CD4-positive, alpha-beta memory T cell (primary cell): ENCODE measurements at places on chromosomes 5 and 9.
A peak's percentile ranks its signal among the peaks of the same experiment; 100 is the strongest.

DNA sequence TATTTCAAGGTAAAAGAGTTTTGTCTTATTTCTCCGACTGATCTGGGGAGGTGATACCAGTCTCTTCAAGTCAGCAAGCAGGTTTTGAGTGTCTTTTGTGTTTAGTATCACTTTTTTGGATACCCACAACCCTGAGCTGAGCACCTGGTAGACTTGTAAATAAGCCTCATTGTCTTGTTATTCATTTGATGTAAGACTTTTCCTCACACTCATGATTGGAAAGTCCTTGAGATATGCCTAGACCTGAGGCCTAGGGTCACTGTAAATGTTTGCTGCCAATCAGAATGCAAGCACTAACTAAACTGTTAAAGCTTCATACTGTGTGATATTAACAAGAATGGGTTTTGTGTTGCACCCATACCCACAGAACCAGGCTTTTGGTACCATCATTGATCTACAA is 100.7 kb upstream of the CKMT2 start:
- DNase-seq, result no peak

- no peak for DNase-seq
Measured at GRCh38 chr5:36462295-36463021, 143.9 kb upstream of the SLC1A3 start.

- DNase-seq, result no peak
Measured at GRCh38 chr5:41266377-41266776, 53.0 kb upstream of the C6 start.

DNA sequence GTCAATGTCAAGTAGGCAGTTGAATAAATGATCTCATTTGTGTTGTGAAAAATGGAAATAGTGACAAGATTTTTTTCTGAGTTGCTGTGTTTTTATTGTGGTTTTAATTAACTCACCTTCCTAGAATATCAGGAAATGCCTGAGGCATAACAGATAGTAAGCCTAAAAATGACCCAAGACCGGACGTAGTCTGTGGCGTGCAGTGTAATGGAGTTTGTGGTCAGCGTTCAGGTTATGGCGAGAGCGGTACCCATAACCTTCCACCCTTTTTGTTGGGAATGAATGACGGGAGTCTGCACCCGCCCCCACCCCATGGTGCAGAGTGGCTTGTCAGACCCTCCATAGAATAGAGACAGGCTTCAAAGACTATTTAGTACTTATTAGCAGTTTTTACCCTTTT is 119.3 kb downstream of the GALNT10 start:
- DNase-seq, result no peak

GRCh38 chr9:4792054-4792571 is 631 bp upstream of the RCL1 start:
- no peak for DNase-seq

DNA sequence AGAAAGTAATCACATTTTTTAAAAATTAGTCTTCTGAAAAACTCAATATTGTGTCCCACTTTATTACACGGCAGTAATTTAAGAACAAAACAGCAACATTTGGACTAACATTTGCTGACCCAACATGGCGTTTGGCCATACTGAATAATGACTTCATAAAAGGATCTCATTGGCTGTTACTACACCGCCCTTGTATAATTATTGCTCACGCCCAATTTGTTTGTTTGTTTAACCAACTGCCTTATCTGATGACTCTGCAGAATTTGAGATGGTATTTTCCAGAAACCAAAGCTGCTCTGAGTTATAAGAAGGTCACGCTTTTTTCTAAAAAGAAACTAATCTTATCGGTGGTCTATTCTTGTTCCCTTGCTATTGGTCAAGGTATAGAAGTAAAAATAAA is 200.2 kb upstream of the TARS1 start:
- DNase-seq, result no peak

DNA sequence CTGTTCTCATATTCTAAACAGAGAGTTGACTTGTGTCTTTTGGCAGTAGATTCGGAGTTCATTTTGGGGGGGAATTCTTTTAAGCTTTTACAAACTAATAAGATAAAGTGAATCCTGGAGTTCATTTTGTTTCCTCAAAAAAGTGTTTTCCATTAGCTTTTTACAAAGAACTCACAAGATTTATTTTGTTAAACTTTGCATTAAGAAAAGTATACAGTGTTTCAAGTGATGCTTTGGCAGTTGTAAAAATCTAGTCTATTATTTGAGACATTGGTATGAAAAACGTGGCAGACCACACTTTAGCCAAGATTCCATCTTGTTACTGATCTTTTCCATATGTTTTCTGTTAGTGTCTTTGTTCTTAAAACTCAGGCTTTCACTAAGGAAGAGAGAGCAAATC is 1.2 kb upstream of the OMD start:
- no peak for DNase-seq

DNA sequence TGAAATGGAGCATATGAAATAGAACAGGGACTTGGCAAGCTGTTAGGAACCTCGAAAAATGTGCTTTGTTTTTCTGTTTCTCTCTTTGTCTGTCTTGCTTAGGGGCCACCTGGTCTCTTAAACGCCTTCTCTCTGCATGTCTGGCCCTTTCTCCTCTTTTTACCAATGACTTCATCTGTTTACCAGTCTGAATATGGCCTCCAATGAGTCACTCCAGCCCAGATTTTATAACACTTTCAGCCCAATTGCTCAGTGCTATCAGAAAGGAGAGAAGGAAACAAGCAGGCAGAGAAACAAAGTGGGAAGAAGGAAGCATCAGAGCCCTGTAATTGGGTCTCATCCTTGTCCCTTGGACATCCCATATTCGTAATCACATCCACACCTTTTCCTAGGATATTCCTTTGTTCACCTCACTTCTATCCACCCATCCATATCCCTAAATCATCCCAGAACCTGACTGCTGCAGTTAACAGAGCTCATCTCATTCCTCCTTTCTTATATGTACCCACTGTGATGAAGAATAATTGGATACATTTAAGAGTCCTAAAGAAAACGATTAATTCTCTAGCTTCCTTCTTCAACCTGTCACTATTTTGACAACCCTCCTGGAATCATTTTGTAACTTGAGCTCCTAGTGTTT is 151.8 kb upstream of the GPR151 start:
- no peak for DNase-seq

DNA sequence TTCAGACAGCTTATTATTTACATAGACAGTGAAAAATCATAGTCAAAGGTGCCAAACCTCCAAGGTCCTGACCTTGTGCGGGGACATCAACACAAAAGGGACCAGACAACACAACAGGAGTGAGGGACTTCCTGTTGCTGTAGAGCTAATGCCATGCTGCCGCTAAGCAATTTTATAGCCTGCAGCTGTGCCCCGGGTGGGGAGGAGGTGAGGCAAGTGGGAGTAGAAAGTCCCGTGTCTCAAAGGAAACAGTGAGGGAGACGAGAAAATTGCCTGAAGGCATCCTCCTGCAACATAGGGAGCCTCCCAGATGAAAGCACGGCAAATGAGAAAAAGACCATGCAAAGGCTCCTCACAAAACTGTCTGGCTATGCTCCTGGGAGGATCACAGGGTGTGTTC is 58.8 kb downstream of the CAAP1 start:
- no peak for DNase-seq

GRCh38 chr9:89489548-89490530 is 8.1 kb downstream of the SEMA4D start:
- peak; percentile 79 for DNase-seq

DNA sequence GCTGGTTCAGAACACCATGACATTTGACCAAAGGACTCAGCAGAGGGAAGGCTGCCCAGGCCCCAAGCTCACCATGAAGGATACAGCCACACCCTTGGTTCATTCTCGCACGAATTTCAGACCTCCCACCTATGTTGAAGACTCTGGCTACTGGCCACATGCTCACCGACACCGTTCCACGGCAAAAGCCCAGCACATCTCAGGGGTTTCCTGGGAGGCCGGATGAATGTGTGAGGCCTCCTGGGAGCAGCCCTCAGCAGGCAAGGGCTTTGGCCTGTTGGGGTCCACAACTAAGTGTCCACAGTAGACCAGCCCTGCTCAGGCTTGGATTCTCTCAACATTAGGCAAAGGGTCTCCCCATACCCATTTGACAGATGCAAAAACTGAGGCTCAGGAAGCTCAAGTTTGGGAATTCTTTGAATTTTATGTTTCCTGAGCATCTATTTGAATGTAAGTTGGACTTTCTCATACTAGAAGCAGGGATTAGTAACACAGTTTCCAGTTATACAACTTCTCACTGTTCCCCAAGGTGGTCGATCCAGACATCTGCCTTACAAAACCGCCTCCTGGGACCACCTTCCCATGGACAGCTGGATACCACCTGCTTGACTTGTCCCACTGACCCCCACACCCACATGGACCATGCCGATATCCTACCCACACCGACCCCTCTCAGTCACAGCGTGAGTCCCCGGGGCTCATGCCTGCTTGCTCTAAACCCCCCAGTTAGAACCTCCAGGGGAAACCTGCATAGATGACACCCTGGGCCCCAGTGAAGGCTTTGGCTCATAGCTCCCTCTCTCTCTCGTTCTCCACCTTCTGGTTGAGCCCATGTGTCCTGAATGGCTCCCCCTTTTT is 27.9 kb downstream of the CCT5 start:
- DNase-seq, result no peak
